Activated CD4-positive, alpha-beta T cell treated with anti-CD3 and anti-CD28 coated beads for 36 hours (primary cell): ENCODE measurements at places on chromosomes 12 and 14. TPM values are rescaled to one million over a fixed set of nuclear protein-coding genes. Genes with fewer than 3 reads are reported as not detected.

The SLC2A14 gene
- total RNA-seq = 0.25 TPM

DNA sequence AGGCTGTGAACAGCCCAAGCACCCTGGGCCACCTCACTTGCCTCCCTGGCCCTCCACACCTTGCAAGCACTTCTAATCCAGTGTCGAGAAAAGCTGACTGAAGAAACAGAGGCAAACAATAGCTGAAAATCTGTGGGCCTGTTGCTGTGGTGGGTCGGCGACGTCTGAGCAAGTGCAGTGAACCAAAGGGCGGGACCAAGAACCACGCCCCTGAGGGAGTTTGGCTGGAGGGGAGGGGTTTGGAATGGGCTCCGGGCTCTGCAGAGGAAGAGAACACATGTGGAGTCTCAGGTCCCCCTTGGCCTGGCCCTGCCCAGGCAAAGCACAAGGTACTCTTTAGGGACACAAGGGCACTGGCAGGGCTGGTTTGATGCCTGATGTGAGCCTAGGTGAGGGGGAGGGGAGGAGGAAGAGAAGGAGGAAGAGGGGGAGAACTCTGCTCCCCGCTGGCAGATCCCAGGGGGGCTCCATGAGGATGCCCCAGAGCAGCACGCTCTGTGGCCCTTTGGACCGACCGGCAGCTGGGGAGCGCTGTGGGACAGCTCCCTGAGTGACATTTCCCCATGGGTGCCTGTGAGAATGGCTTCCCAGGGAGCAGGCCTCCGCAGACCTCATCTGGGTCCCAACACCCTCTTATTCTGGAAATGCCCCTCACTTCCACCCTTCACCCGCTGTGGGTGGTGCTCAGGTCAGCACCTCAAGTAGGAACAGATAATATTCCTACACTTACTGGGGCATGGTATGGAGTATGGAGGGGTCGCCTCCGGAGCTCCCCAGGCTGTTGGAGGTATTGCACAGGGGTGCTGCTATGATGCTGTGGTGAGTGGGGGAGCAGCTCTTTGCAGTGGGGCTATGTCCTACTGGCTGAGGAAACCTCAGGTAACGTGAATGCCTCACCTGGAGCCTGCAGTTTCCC is 85.5 kb downstream of the CPSF2 start:
- DNase-seq = no peak

The NTF3 gene
- total RNA-seq = not detected

GRCh38 chr14:58082491-58083098 is 69.4 kb downstream of the ARMH4 start:
- no peak for DNase-seq

GRCh38 chr12:112907415-112908157 is 824 bp downstream of the OAS1 start:
- DNase-seq = no peak

The IQSEC3 gene
- not detected for total RNA-seq

GRCh38 chr12:110426406-110426805 is 22.9 kb upstream of the ANAPC7 start:
- DNase-seq = no peak

GRCh38 chr14:70830998-70831781 is 21.9 kb upstream of the MAP3K9 start:
- no peak for DNase-seq

DNA sequence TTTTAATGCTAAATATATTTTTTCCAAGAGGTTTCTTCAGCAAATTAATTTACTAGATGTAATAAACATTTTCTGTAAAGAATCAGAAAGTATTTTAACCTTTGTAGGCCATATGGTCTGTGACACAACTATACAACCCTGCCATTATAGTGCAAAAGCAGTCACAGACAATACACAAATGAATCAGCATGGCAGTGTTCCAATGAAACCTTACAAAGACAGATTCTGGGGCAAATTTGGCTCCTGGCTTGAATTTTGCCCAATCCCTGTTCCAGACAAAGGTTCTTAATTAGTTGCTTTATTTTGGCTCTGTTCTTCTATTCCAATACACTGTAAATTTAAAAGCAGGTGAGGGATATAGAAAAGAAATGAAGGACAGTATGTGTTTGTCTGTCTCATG is 352.5 kb downstream of the C12orf50 start:
- no peak for DNase-seq

GRCh38 chr14:34749408-34749807 is 35.0 kb upstream of the CFL2 start:
- no peak for DNase-seq

DNA sequence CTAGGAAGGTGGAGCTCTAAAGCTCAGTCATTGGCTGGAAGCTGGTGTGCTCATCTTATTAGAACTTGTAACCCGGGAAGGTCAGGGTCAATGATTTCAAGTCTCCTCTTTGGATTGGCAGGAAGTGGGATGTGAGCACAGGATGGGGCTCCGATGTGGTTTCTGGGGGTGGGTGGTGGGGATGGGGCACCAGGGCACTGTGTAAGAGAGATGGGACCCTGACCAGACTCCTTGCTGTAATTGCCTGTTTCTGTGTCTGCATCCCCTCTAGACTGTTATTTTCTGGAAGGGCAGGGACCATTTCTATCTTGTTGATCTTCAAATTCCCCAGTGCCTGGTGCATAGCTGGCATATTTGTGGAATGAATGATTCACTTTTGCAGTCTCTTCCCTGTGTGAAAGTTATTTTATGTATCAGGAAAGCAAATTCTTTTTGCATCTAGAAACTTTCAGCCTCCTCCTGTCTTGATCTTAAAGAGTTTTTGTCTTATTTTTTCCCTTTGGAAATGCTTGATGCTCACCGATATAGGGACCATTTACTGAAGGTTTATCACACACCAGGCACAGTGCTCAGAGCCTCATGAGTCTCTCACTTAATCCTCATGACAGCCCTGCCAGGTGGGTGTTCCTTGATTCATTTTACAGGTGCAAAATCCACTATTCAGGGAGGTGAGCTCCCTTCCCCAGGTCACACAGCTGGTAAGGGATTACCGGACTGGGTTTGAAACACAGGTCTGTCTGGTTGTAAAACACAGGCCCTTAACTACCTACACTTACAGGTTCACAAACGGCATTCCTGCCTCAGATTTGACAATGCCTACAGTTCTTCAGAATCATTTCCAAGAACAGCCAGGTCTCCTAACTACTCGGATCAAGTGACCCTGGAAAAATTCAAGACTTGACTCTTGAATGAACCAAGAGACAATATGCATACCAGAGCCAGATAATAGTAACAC is 86.9 kb upstream of the IGF1 start:
- no peak for DNase-seq

The SLC4A8 gene
- total RNA-seq = 1.7 TPM

DNA sequence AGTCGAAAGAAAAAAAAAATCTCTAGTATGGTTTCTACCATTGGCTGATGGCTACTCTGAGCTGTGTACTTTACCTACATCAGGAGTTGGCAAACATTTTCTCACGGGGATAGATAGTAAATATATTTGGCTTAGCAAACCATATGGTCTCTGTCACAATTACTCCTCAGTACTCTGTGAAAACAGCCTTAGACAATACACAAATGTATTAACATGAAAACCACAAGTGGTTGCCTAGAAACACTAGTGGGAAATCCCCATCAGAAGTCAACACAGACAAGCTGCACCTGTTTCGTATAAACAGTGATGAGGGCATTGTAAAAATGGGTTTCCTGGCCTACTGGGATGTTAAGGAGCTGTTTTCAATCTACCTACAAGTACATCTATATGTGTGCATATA is 84.6 kb upstream of the NAV3 start:
- DNase-seq = no peak

The BEST3 gene
- total RNA-seq = not detected

GRCh38 chr12:65665817-65666216 is 158.5 kb upstream of the HMGA2 start:
- no peak for DNase-seq

- no peak for DNase-seq
Observed at GRCh38 chr14:66216763-66217162, 269.4 kb upstream of the CCDC196 start.

DNA sequence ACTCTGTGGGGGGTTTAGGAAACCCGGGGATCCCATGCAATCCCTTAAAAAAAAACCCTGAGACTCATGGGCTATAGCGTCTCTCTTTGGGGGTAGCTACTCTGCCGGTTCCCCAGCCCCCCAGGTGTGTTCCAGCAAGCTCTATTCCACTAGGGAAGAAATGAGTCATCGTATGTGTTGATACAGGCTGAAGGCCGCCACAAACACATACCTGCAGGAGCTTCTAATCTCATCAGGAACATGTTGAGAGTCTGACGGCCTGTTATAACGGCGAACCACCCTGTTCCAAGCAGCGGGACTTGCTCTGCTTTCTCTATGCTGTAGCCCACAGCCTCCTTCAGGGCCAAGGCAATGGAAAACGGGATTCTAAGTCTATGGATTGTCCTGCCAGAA is 977 bp upstream of the KRT5 start:
- DNase-seq = no peak

DNA sequence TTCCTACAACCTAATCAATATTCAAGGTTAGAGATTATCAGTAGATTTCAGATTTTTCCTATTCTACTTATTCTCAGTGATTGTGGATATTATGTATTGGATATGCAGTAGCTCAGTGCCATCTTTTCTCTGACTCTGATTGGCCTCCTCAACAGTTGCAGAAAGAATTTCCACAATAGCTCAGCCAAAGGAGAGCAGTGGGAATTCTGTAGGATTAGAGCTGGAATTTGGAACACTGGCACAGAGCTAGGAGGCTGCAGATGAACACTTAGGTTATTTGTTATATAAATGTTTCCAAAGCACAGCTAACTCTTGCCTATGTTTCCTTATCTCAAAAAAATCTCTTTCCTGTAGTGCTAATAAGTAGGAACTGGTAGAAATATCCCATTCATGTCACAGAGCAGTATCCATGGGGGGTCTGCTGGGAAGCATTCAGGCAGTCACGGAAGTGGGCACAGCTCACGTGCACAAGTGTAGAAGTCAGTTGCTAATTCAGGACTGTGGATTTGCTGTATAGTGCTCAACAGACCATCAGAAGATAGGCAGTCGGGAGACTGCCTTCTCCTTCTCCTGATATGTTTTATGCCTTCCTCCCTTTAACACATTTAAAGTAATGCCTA is 116.2 kb upstream of the TMEM260 start:
- DNase-seq = no peak

GRCh38 chr14:84492685-84493084 is 1037.3 kb upstream of the FLRT2 start:
- no peak for DNase-seq

- no peak for DNase-seq
Observed at GRCh38 chr12:26496170-26496569, 300.8 kb downstream of the SSPN start.

The PTGER2 gene
- 2.4 TPM for total RNA-seq

DNA sequence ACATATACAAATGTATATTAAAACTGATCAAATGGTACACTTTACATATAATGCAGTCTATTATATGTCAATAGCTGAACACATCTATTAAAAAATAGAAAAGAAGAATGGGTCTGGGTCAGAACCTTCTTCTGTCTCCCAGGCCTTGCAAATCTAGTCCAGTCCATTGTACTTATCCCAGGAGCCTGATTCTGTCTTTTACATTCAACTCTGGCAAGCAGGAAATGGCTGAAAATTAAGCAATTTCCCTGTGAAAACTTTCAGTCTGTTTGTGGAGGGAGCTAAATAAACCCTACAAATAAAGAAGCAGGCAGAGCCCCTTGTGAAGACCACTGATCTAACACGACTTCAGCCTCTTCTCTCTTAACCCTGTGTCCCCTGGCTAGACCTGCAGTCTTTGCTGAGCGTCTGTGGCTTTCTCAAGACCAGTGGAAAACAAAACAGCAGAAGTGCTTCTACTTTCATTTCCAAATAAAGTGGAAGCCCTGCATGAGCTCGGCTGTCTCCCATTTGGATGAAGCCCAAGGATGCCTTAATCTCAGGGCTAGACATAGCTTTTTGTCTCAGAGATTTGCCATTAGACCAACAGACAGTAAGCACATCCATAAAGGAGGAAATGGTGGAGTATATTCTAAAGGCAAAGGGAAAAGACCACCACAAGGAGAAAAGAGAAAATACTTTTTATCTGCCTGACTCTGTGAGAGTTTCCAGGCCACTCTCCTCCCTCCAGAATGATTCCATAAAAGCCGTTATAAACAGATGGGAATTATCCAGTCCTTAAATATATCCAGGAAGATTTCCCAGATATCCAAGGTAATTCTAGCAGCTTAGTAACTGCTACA is 48.2 kb downstream of the CRACR2A start:
- no peak for DNase-seq

DNA sequence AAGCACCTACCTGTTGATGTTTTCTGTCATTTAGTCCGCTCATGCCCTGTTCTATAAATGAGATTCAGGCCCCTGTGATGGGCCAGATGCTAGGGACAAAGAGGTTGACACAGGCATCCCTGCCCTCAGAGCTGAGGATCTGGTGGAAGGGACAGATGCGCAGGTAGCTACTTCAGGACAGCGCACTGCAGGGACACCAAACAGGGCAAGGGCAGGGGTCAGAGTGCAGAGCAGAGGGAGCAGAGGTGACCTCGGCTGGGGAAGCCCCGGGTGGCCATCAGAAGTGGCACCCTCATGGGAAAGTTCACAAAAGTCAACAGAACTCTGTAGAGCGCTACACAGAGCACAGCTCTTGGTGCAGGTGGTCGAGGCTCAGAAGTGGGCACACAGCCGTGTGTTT is 5.6 kb upstream of the PNMA1 start:
- no peak for DNase-seq

DNA sequence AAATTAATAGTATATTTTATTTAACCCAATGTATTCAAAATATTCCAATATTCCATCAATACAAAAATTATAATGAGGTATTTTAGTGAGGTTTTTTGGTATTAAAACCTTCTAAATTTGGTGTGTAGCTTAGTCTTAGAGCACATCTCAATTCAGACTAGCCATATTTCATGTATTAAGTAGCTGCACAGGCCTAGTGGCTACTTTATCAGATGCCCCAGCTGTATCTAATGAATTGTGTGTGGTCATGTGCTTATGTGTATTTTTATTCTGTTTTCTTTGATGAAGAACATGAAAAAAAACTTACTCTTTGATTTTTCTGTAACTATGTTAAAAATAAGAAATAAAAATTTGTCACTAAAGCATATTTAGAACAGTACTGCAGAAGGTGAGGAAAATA is 13.2 kb downstream of the ACTR10 start:
- DNase-seq = no peak

DNA sequence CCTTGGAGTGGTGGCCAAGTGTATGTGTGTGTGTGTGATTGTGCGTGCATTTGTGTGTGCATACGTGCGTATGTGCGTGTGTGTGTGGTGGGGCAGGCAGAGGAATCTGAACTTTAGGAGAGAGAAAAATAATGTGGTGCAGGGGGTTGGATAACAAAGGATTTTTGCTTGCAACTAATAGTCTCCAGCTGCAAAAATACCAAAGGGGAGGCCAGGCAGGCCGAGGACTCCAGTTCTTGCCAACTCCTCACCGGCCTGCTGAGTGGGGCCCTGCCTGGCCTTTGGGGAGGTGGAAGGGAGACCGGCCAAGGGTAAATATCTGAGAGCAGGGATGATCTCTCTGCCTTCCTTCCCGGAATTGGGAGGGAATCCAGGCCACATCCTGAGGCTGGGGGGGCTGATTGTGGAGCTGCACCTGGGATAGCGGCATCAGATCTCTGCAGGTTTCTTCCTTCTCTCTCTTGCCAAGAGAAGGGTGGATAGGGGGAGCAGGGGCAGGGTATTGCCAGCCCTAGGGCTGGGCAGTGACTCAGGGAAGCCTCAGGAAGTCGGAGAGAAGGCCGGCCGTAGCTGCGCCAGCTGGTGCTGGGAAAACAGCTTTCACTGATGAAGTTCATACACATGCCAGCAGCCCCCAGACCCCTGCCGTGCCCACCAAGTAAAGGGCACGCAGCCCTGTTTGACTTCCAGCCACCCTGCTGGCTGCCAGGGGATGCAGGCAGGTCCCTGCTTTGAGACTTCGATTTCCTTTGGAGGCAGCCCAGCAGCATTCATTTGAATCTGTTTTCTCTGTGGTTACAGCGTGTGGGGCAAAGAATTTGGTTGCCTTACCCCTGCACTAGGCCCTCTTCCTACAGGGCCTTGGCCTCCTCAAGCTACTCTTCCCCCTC is 4.6 kb upstream of the LRP1-AS start:
- no peak for DNase-seq

The KRT74 gene
- total RNA-seq = not detected
